Hepatocyte (in vitro differentiated cells): ENCODE measurements at places on chromosomes 3 and 15.

DNA sequence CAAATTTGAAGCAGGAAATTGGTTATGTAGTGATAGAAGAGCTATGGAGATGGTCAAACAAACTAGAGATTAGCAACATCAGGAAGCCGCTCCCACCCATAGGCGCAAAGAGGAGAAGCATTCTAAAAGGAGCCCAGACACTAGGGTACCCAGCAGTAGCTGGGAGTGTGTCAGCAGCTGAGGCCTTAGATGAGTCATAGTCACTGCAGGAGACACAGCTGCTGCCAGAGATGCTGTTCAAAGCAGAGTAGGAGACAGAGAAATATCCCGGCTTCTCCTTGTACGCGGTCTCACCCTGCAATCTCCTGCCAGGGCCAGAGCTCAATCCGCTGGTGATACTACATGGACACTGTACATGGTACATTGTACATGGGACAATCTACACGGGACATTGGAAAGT is 61.9 kb downstream of the VGLL3 start:
- H3K36me3 ChIP-seq, result no peaks in the 10 kb centered on the region
- no peaks in the 10 kb centered on the region for H3K4me1 ChIP-seq
- H3K27me3 ChIP-seq, result no peaks in the 10 kb centered on the region
- no peak overlapping the region for H3K27ac ChIP-seq
- H3K4me3 ChIP-seq, result no peak overlapping the region

DNA sequence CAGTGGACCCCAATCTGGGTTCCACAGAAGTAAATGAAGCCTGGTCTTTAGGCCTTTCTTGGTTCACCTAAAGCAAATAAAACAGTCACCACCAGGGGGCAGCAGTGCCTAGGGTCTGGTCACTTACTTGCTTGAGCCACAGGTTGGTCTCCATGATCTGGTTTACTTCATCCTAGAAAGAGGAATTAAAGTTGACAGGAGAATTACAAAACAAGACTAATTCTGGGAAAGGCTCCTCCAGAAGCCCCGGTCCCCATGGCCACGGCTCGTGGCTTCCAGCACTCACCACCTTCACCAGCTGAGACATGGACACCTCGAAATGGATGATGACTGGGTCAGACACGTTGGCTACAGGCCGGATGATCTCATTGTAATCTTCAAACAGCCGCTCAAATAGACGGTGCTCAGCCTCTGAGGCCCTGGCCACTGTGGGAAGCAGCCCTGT is 2.3 kb downstream of the CHRNA3 start:
- H3K27ac ChIP-seq, result no peak overlapping the region
- peak; percentile 93 for DNase-seq
- H3K4me3 ChIP-seq, result no peak overlapping the region
- H3K27me3 ChIP-seq, result peaks cover 45% of the 10 kb centered on the region

- H3K27me3 ChIP-seq, result no peaks in the 10 kb centered on the region
- no peaks in the 10 kb centered on the region for H3K36me3 ChIP-seq
- no peak overlapping the region for H3K4me3 ChIP-seq
- DNase-seq, result no peak
- H3K27ac ChIP-seq, result no peak overlapping the region
Observed at GRCh38 chr3:65886391-65886790, 152.3 kb downstream of the MAGI1 start.

DNA sequence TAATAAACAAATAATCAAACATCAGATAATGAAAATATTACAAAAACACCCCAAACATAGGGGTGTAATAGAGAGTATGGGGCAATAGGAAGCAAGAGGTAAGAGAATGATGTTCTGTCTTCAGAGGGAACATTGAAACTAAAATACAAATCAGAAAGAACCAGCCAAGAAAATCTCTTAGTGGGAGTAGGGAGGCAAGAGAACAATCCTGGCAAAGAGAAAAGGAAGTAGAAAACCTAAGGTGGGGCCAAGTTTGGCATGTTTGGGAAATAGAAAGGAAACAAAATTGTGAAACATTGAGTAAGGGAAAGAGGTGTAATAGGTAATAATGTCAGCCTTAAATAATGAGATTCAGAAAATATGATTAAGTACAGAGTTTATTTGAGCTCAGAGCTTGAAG is 467.1 kb downstream of the RBMS3 start:
- H3K36me3 ChIP-seq, result no peaks in the 10 kb centered on the region
- no peak for DNase-seq

DNA sequence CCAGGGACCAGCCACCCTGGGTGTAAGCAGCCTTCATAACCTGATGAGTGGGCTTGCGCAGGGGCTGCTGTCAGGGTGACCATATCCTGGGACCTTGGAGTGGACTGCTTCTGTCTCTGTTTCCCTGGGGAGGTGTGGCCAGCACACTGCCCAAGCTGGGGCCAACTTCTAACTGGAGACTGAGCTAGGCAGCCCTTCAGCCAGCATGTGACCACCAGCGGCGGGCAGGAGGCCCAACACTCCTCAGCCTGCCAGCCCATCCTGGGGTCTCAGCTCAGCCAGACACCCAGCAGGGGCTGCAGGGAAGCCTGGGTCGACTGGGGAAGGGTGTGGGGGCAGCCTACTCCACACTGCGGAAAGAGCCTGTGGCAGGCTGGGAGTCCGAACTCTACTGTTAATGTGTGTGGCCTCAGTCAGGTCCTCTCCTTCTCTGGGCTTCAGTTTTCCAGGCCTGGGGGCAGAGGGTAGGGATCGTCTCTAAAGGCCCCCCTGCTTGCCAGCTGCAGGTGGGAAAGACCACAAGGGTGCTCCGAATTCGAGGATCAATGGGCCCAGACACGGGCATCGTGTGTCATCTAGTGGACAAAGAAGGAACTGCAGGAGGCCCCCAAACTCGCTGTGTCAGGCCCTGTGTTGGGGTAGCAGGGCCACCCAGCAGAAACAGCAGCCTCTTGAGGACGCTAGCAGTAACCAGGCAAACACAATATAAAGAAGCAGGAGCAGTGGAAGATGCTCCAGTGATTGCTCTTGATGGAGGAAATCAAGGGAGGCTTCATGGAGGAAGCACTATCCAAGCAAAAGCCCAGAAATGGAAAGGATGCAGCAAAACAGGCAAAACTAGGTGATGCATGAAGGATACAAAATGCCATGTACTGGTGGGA is 2.0 kb upstream of the SEMA3G start:
- H3K4me1 ChIP-seq, result no peaks in the 10 kb centered on the region
- H3K27ac ChIP-seq, result no peak overlapping the region
- H3K4me3 ChIP-seq, result no peak overlapping the region
- no peaks in the 10 kb centered on the region for H3K36me3 ChIP-seq

- no peaks in the 10 kb centered on the region for H3K36me3 ChIP-seq
- peaks cover 4% of the 10 kb centered on the region for H3K27me3 ChIP-seq
- H3K4me1 ChIP-seq, result no peaks in the 10 kb centered on the region
- no peak for DNase-seq
- H3K27ac ChIP-seq, result no peak overlapping the region
- H3K4me3 ChIP-seq, result no peak overlapping the region
Observed at GRCh38 chr15:87917480-87917879, 339.1 kb downstream of the NTRK3 start.

DNA sequence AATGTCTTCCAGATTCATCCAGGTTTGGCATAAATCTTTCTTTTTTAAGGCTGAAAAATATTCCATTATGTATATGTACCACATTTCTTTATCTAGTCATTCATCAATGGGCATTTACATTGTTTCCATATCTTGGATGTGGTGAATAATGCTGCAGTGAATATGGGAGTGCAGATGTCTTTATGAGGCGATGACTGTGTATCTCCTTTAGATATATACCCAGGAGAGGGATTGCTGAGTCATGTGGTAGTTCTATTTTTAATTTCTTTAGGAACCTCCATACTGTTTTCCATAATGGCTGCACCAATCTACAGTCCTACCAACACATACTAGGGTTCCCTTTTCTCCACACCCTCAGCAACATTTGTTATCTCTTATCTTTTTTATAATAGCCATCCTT is 96.3 kb downstream of the LRRC28 start:
- no peaks in the 10 kb centered on the region for H3K4me1 ChIP-seq
- H3K36me3 ChIP-seq, result no peaks in the 10 kb centered on the region
- no peak overlapping the region for H3K27ac ChIP-seq

GRCh38 chr3:177051411-177051810 is 145.9 kb downstream of the TBL1XR1 start:
- H3K27me3 ChIP-seq, result no peaks in the 10 kb centered on the region
- peak overlapping the region; percentile 7 for H3K27ac ChIP-seq
- no peak for DNase-seq
- no peaks in the 10 kb centered on the region for H3K36me3 ChIP-seq
- H3K4me3 ChIP-seq, result no peak overlapping the region

- peak overlapping the region; percentile 58 for H3K27ac ChIP-seq
- H3K36me3 ChIP-seq, result no peaks in the 10 kb centered on the region
- H3K4me3 ChIP-seq, result no peak overlapping the region
- DNase-seq, result peak; percentile 40
Observed at GRCh38 chr3:111864821-111865656, 6.0 kb downstream of the PHLDB2 start.

GRCh38 chr3:21273259-21274025 is 477.6 kb downstream of the ZNF385D start:
- peaks cover 5% of the 10 kb centered on the region for H3K4me1 ChIP-seq
- no peak for DNase-seq
- H3K27ac ChIP-seq, result peak overlapping the region; percentile 56
- no peaks in the 10 kb centered on the region for H3K36me3 ChIP-seq
- no peaks in the 10 kb centered on the region for H3K27me3 ChIP-seq

GRCh38 chr3:170089862-170090600 is 52.2 kb downstream of the GPR160 start:
- H3K36me3 ChIP-seq, result no peaks in the 10 kb centered on the region
- H3K27ac ChIP-seq, result no peak overlapping the region
- DNase-seq, result no peak
- H3K27me3 ChIP-seq, result no peaks in the 10 kb centered on the region
- H3K4me3 ChIP-seq, result no peak overlapping the region

- no peaks in the 10 kb centered on the region for H3K36me3 ChIP-seq
- peak overlapping the region; percentile 73 for H3K27ac ChIP-seq
- no peaks in the 10 kb centered on the region for H3K27me3 ChIP-seq
- peak; percentile 72 for DNase-seq
- H3K4me3 ChIP-seq, result no peak overlapping the region
Observed at GRCh38 chr15:63466378-63467192, 37.8 kb upstream of the USP3 start.

DNA sequence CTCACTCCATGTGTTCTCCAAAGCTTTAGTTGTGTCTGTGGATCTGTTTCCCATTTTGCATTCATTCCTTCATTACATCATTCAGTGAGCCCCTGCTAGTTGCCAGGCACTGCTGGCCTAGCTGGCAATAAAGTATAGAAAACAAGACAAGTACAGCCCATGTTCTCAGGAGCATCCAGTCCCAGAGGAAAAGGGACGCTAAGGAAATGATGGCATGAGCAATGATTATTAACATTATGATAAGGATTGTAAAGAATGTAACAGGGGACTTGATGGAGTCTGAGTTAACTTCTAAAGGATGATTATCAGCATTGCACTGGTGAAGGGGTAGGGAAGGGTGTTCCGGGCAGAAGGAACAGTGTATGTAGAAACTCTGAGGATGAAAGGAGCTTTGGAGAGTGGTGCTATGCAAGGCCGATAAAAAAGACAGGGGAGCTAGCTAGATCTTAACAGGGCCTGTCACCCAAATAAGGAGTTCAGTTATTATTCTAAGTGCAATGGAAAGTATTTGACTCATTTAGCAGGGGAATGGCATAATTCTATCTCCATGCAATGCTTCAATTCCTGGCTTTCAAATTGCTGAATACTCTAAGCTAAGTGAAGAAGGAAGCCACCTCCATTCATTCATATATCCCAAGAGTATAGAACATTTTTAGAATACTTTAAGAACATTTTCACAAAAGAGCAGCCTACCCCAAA is 258.2 kb upstream of the STT3B start:
- H3K4me1 ChIP-seq, result no peaks in the 10 kb centered on the region
- no peaks in the 10 kb centered on the region for H3K27me3 ChIP-seq
- no peak overlapping the region for H3K4me3 ChIP-seq
- H3K27ac ChIP-seq, result no peak overlapping the region
- DNase-seq, result no peak
- no peaks in the 10 kb centered on the region for H3K36me3 ChIP-seq

- H3K27ac ChIP-seq, result no peak overlapping the region
- no peaks in the 10 kb centered on the region for H3K36me3 ChIP-seq
- H3K4me3 ChIP-seq, result no peak overlapping the region
Observed at GRCh38 chr3:69806735-69807438, 67.6 kb downstream of the MITF start.

- no peaks in the 10 kb centered on the region for H3K27me3 ChIP-seq
- no peaks in the 10 kb centered on the region for H3K36me3 ChIP-seq
- DNase-seq, result no peak
- H3K4me3 ChIP-seq, result no peak overlapping the region
Observed at GRCh38 chr3:170277833-170278580, 55.8 kb downstream of the PRKCI start.

GRCh38 chr3:54222316-54222715 is 100.0 kb downstream of the CACNA2D3 start:
- H3K27me3 ChIP-seq, result no peaks in the 10 kb centered on the region
- H3K36me3 ChIP-seq, result no peaks in the 10 kb centered on the region
- H3K4me1 ChIP-seq, result no peaks in the 10 kb centered on the region

DNA sequence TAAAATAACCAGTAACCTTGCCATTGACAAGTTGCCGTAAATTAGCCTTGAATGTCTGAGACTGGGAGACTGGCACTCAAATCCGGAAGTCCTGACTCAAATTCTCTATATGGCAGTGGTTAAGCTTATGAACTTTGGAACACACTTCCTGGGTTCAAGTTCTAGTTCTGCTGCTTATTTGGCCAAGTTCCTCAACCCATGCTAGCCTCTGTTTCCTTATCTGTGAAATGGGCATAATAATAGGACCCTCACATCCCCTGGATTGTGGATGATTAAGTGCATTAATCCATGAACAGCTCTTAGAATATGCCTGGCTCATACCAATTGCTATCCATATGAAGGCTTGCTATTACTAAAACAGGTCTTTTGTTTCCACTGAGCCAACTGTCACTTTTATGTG is 311.5 kb downstream of the EDEM1 start:
- H3K4me1 ChIP-seq, result no peaks in the 10 kb centered on the region
- H3K36me3 ChIP-seq, result no peaks in the 10 kb centered on the region
- no peaks in the 10 kb centered on the region for H3K27me3 ChIP-seq
- DNase-seq, result no peak
- no peak overlapping the region for H3K4me3 ChIP-seq

DNA sequence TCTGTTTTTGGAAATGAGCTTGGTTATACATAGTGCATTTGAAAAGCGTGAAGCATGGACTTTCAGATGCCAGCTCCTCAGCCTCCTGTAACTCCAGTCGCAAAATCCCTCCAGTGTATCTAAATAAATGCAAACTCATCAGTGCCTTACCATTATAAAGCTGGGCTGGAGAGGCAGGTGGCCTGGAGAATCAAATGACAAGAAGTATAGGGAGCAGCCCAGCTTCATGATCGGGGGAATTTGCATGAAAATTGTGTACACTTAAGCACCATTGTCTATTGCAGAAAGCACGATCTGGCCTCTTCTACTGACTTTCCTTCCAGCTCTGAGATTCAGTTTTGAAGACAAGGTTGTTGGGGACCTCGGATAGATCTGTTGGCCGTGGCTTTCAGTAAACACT is 71.7 kb downstream of the IGF1R start:
- no peak for DNase-seq
- H3K4me1 ChIP-seq, result peaks cover 32% of the 10 kb centered on the region
- H3K4me3 ChIP-seq, result no peak overlapping the region
- no peak overlapping the region for H3K27ac ChIP-seq
